ENCODE measurements at places on chromosomes 12 and 14.

DNA sequence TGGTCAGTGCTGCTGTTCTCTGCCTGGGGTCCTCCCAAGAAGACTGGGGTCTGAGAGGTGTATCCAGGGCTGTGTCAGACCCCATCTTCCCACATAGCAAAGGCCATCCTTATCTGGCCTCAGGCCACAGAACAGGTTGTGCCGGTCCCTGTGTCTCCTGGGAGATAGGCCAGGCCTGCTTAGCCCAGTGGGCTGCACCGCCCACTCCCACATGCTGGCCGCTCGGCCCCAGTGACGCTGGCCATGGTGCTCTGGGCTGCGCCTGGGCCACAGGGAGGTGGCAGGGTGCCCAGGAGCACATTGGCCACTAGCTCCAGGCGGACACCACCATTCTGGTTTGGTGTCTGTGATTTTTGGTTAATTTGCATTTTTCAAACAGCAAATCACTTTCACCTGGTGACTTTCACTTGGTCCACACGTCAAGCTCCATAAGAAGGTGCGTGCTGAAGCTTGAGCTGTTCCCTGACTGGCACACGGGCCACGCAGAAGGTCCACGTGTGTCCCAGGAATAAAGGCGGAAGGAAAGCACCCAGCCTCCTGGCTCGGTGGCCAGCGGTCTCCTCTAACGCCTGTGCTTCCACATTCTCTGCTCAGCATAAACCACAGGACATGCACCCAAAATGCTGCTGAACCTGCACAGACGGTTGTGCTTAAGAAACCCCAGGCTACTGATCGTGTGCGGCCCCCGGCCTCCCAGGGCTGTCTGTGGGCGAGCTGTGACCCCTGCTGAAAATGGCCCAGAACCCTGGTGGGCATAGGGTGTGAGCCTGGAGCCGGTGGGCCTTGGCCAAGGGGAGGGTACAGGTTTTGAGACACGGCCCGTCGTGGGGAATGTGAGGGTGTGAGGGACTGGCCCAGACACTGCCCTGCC is 4.6 kb downstream of the FBRSL1 start:
- DNase-seq: peak; percentile 83

GRCh38 chr14:63672417-63673180 is 30.9 kb upstream of the WDR89 start:
- DNase-seq: no peak

- no peak for DNase-seq
Measured at GRCh38 chr12:54549774-54550451, 512 bp downstream of the PDE1B start.

GRCh38 chr12:92624236-92624635 is 78.6 kb upstream of the PLEKHG7 start:
- no peak for DNase-seq

DNA sequence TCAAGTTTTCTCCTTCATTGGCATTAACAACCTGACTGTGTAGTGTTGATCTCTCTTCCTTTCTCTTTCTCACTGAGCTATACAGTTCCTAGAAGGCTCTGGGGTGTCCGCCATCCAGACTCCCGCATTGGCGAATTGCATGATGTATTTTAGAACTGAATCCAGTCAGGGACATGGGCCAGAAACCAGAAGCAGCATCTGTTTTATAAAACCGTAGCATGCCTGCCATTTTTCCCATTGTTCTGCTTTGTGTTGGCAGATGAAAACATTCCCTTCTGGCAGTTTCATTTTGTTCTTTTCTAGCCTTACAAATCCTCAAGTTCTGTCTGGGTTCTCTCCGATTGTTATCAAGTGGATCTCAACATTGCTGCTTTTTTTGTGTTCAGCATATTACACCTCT is 268.3 kb upstream of the SEL1L start:
- no peak for DNase-seq

DNA sequence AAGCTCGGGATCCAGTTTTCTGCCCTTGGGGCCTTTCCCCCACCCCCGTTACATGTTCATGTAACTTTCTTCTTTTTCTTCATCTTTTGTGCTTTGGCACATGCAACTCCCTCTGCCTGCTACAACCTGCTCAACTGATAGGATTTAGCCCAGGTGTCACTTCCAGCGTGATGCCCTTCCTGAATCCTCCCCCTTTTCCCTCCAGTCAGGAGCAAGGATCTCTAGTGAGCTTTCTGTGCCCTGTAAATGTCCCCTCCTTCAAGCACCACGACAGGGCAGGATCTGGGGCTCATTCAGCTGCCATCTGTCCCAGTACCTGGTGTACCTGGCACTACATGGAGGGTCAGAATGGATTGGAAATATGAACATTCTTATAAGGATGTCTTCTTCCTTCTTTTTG is 15.3 kb downstream of the PELI2 start:
- no peak for DNase-seq

DNA sequence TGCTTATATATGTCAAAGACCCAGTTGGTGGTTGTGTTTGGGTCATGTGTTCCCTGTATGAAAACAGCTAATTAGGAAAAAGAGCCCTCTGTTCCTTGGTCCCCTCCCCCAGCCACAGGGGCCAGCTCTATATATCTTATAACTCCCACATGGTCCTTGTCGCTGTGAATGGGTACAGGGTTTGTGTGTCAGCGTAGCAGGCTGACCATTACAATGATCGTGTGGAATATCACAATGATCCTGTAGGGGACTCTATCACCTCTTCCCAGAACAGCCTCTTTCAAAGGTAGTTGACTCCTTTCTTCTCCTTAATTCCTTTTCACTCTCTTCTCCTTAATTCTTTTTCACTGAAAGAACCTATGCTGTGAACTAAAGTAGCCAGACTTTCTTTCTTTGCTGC is 51.6 kb upstream of the RIC8B start:
- no peak for DNase-seq

DNA sequence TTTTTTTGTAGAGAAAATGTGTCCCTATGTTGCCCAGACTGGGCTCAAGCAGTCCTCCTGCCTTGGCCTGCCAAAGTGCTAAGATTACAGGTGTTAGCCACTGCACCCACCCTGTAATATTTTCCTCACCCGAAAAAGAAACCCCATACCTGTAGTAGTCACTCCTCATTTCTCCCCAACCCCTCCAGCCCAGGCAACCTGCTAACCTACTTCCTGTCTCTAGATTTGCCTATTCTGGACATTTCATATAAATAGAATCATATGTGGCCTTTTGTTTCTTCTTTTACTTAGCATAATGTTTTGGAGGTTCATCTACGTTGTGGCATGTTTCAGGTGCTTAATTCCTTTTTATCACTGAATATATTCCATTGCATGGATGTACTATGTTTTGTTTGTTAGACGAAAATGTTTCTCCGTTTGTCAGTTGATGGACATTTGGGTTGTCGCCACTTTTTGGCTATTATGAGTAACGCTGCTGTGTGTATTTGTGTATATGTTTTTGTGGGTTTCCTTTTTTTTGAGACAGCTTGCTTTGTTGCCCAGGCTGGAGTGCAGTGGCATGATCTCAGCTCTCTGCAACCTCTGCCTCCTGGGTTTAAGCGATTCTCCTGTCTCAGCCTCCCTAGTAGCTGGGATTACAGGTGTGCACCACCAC is 6.2 kb downstream of the ANKRD13A start:
- no peak for DNase-seq

DNA sequence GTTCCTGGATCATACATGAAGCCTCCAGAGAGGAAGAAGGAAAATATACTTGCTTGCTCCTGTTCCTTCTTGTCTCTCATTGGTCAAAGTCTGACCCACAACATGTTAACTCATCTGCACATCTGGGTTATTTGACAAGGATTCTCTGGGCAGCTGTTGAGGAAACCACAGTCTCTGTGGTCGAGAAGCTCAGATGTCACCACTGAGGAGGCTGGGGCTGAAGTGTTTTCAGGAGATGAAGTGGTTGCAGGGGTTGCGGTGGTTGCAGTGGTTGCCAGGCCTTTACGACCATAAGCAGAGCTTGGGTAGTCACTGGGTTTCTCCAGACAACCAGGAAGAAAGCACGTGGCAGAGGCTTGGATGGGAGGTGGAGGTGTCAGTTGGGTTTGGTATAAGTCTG is 265.0 kb upstream of the LRIG3 start:
- DNase-seq: no peak

GRCh38 chr14:28340816-28341215 is 425.8 kb upstream of the FOXG1 start:
- no peak for DNase-seq

DNA sequence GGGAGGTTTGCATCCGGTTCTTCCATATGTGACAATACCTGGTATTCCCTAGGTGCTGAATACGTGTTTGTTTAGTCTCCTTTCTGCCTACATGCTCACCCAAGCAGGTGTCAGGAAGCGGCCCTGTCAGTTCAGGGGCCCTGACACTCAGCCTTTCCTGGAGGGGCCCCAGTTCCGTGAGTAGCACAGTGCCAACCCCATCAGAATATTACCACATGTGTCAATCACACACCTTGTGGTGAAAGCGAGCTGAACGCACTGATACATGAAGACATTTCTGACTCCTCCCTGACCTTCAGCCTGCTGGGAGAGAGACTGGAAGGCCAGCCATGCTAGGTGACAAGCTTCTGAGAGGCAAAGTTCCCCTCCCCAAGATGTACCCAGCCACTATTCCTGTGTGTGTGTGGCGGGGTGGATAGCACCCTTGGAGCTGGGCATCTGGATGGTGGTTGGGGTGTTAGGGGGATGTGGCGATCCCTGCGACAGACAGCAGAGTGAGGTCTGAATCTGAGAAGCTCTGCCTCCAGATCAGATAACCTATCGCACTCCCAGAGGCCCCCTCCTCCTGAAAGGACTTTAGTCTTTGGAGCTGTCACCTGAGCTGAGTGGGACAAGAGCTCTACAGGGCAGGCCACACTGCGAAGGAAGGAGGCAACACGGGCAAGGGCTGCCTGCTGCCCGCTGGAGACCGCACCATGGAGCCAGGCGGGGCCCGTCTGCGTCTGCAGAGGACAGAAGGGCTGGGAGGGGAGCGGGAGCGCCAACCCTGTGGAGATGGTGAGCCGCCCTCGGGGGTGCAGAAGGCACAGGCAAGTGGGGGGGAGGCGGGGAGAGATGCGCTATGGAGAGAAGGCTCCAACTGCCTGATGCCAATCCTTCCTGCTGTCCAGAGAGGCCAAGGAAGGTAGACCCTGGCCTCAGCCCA is at the start of gene SOAT2:
SOAT2 (plus strand) TSS at position 604 of the 925 bp plus-strand sequence; CDS start at position 696, 92 bp downstream.
- no peak for DNase-seq

- DNase-seq: peak; percentile 96
Measured at GRCh38 chr12:91388573-91388972, 206.0 kb upstream of the DCN start.

GRCh38 chr12:19525274-19525673 is 86.0 kb downstream of the AEBP2 start:
- DNase-seq: no peak

GRCh38 chr14:55867719-55868118 is 250.5 kb upstream of the PELI2 start:
- no peak for DNase-seq

GRCh38 chr14:45185100-45185814 is 49.5 kb downstream of the FANCM start:
- no peak for DNase-seq

- no peak for DNase-seq
Measured at GRCh38 chr14:99725774-99726537, 41.9 kb downstream of the CYP46A1 start.

DNA sequence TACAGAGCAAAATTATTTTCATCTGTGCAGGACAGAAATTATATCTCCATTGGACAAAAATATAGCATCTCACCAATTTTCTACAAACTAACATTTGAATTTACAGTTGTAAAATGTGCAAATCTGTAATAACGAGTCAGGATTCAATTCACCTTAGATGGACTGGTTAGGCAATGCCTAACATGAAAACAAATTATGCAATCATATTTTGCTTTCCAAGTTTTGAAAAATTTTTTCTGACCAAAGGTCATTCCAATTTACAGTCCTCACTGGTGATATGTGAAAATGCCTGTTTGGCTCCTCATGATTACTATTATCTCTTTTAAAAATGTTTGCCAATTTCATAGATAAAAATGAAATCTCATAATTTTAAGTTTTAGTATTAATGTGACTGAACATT is 6.5 kb upstream of the CPM start:
- no peak for DNase-seq

- DNase-seq: peak; percentile 8
Measured at GRCh38 chr12:44317651-44318126, 481.8 kb downstream of the TMEM117 start.

- no peak for DNase-seq
Measured at GRCh38 chr14:99432485-99432884, 48.2 kb downstream of the SETD3 start.

DNA sequence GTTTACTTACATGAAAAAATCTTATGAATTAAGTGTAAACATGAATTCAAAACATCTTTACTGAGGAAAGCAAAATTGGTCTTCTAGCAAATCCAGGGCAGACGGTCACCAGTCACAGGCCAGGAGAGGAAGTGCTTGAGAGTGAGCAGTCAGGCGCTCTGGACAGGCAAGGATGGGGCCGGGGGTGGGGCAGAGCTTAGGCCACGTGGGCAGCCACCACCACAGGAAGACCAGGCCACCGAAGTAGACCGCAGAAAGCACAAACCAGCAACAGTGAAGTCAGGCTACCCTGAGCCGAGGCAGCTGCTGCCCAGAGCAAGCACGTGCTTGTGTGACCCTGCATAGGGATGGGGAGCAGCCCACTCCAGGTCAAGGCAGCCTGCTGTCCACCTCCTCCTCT is 33.5 kb downstream of the SLC6A12 start:
- no peak for DNase-seq

- no peak for DNase-seq
Measured at GRCh38 chr14:68586896-68587751, 205.7 kb downstream of the ZFP36L1 start.

GRCh38 chr14:76019676-76020075 is 34.1 kb downstream of the IFT43 start:
- peak; percentile 17 for DNase-seq

DNA sequence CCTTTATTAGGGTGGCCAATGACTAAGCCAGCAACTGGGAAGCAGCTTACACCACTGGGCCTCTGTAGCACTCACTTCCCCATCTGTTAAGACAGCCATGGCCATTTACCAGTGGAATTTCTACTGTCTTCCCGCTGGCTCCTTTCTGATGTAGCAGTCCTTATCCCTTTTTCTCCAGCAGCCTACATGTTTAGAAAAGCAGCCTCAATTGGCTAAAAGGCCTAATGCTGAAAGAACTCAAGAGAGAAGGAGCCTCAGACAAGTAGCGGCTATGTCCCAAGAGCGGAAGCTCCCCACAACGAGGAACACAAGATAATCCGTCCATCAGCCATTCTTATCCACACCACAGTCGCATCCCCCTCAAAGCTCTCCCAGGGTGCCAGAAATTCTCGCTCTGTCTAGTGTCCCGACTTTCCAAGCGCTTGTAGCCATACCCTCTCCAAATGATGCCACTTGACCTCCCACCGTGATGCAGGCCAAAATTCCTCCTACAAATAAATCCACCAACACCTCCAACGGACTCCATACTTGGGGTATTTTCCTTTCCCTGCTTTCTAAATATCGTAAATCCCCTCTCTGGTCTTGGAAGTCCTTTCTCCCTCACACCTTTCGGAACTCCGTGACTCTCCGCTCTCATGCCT is 624 bp downstream of the M6PR start:
- no peak for DNase-seq

- DNase-seq: no peak
Measured at GRCh38 chr14:98208943-98209342, 1063.1 kb downstream of the BCL11B start.
